MV-4-11 (cell line): ENCODE measurements at places on chromosomes 4 and X.

- no peak for DNase-seq
Observed at GRCh38 chr4:183312841-183313240, 7.2 kb downstream of the CLDN22 start.

DNA sequence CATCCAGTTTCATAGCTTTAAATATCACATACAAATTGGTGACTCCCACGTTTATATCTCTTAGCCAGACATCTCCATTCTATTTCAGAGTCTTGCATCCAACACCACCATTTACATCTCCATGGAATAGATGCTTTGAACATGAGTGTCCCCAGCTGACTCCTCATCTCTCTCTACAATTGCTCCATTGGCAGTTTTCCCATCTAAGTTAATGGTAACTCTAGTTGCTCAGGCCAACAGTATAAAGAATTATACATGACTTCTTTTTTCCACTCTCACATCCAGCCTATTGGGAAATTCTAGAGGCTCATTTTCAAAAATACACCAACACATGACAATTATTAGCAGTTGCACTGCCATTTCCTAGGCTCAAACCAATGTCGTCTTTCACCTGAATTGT is 388.2 kb downstream of the STIM2 start:
- DNase-seq = no peak

- no peak for DNase-seq
Observed at GRCh38 chr4:139822391-139822790, 156.8 kb downstream of the MGST2 start.

- DNase-seq = no peak
Observed at GRCh38 chrX:74458736-74459135, 37.4 kb downstream of the SLC16A2 start.

- no peak for DNase-seq
Observed at GRCh38 chr4:111793433-111794091, 351.7 kb upstream of the FAM241A start.

DNA sequence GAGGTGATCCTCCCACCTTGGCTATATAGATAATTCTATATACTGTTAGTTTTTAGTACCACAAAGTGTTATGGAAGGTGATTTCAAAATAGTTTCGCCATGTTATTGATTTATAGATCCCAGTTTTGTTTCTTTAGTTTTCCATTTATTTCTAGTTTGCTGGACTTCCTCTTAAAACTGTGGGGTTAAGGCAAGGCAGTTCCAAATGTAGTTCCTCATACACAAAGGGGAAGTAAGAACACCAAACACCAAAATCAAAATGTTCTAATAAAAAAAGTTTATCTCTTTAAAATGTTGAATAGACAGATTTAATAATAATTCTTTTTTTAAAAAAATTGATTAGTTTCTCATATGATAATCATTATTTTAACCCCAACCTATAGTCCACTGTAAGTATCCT is 6.8 kb upstream of the CISD2 start:
- DNase-seq = peak; percentile 84

DNA sequence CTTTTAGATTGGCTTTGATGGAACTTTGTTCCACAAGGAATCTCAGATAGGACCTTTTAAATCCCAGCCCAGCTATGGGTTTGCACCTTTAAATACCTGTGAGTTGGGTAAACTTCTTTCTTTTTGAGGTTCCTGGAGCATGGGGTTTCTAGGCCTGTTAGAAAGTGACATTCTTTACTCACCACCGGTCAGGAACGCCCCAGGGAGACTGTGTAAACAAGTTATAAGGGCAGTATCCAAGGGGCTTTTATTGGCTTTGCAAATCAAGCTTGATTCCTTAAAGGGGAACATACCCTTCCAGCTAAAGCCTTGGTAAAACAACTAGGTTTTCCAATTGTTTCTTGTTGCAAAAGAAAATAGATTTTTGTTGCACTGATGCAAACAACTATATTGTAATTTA is 93.4 kb downstream of the TENT5D start:
- no peak for DNase-seq

DNA sequence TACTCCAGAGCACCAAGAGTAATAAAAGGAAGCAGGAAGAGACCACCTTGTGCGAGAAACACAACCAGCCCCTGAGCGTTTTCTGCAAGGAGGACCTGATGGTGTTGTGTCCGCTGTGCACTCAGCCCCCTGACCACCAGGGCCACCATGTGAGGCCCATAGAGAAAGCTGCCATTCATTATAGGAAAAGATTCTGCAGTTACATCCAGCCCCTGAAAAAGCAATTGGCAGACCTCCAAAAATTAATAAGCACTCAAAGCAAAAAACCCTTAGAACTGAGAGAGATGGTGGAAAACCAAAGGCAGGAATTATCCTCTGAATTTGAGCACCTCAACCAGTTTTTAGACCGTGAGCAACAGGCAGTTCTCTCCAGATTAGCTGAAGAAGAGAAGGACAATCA is 5.7 kb downstream of the TRIM75 start:
- no peak for DNase-seq

DNA sequence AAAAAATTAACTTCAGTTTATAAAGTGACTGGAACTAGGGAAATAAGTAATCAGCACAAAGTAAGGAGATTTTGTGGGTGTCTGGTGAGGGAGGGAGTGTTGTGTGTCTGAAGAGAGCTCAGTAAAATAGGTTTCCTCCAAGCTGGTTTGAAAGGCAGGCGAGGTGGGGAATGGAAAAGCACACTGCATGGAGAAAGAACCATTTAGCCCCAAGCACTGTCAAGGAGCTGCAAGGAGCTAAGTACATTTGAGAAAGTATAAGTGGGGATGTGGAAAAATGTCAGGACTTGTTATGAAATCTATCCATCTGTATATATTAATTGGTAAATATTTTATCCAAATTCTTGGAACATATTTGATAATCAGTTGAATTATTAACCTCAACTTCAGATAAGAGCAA is 956 bp downstream of the C4orf51 start:
- no peak for DNase-seq

DNA sequence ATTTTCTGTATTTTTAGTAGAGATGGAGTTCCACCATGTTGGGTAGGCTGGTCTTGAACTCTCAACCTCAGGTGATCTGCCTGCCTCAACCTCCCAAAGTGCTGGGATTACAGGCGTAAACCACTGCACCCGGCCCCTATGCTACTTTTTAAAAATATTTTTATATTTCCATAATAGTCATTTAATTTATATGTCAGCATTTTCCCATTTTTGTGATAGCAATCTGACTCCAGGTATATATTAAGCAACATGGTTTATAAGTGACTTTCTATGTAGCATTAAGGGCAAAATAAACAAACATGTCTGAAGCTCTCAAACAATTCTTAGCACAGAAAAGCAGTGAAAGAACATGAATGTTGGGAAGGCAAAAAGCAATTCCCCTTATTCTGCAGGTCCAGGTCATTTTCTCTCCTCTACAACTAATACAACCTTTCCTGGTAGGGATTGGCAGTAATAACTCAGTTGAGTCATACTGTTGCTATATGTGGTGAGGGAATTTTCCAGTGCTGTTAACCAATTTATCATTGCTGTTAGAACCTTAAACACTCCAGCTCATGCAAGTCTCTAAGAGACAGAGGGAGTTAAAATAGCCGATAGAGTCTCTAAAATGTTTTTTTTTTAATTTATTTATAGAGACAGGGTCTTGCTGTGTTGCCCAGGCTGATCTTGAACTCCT is 24.0 kb downstream of the SMIM14 start:
- DNase-seq = no peak

GRCh38 chrX:12405306-12405705 is 267.0 kb downstream of the FRMPD4 start:
- no peak for DNase-seq

- DNase-seq = no peak
Observed at GRCh38 chr4:165866019-165866650, 6.9 kb upstream of the TLL1 start.
